ENCODE measurements at places on chromosomes 2 and 18.

- DNase-seq, result no peak
Observed at GRCh38 chr2:88724643-88725332, 33.3 kb downstream of the RPIA start.

DNA sequence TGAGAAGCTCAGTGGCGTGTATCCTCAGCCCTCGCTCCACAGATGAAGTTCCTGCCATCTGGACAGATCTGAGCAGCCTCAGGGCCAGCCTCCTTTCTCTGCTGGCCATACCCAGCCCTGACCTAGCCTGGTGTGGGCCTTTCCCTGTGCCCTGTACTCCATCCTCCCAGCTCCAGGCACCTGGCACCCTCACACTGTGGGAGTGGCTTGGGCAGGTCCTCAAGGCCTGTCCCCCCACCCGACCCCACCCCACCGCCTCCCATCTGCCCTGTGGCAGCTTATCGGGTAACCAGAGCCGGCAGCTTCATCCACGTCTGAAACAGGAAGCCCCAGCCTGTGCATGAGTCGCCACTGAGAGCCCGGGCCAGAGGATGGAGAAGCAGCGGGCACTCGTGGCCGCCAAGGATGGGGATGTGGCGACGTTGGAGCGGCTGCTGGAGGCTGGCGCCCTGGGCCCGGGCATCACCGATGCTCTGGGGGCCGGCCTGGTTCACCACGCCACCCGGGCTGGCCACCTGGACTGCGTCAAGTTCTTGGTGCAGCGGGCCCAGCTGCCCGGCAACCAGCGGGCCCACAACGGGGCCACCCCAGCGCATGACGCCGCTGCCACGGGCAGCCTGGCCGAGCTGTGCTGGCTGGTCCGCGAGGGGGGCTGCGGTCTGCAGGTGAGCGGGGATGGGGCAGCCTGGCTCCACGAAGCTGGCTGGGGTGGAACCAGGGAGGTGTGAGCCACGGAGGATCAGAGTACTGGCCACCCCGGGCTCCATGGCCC, at the start of gene ESPNL:
TSS of gene ESPNL (plus strand) at position 292 of the 772 bp plus-strand sequence. CDS start at position 372, 80 bp downstream.
- no peak for DNase-seq

DNA sequence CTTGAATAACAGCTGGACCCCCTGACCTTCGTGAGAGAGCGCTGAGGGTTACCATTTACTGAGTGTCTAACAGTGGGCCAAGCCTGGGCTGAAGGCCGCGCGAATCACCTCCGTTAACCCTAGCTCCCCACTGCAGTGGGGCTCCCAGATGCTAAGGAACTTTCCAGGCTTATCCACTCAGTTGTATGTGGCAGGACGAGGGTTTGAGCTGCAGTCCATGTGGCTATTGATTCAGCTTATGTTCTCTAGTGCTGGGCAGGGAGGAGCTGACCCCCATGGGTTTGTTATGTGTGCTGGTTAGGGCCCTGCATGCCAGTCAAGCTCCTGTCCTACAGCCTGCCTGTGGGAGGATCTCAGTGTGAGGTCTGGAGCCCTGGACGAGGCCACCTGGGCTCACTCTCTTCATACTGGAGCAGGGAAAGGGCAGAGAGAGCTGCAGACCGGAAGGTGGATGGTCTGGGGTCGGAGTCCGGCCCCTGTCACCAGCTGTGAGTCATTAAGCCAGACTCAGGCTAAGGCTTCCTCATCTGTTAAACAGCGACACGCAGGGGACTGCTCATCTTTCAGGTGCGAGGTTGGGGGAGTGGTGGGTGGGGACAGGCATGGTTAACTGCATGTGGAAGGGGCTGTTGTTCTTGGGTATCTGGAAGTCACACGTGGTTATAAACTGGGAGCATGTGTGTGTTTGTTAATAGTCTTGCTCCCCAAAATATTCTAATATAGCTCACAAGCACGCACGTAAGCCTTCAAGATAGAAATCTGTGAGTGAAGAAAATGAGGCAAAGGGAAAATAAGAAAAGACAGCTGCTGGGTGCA, 6.6 kb downstream of the PSD4 start:
- DNase-seq, result no peak

- no peak for DNase-seq
Observed at GRCh38 chr18:79942786-79943607, 8.5 kb downstream of the SLC66A2 start.

DNA sequence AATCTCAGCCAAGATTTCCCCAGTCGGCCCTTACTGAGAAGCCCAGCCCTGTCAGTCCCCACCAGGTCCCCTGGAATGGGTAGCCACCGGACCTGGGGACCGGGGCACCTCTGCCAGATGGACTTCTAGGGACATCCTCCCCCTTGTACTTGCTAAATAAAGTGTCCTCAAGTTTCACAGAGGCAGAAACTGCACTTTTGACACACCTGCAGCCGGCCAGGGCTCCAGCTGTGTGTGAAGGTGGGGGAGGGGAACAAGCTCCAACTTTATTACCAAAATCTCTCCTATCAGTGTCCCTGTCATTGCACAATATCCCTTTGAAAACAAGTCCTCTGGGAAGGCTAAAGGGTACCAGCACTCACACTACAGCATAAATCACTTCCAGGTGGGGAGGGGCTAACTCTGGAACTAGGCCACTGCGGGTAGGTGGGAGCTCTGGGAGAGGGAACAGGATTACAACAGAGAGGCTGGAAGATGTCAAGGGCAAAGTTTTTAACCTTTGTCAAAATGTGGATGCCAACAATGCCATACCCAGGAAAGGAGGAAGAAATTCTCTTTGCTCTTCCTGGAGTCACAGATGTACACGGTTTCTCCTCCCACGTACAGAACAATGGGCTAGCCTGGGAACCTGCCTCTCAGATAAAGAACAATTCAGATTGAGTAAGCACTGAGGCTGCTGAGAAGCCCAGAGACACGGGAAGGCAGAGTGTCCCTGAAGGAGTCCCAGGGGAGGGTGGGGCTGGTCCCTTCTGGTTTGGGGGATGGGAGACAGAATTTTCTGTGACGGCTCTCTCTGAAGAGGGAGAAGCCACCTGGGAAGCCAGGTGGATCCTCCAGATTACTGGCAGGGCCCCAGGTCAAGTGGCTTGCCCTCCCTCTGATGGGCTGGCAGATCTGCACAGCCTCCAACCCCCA, 11.0 kb downstream of the SDC1 start:
- no peak for DNase-seq

- no peak for DNase-seq
Observed at GRCh38 chr2:23244617-23245016, 140.4 kb upstream of the KLHL29 start.

- peak; percentile 47 for DNase-seq
Observed at GRCh38 chr18:12327510-12328178, 19.6 kb downstream of the TUBB6 start.

GRCh38 chr2:240329778-240330177, 105.7 kb upstream of the GPC1 start:
- no peak for DNase-seq

DNA sequence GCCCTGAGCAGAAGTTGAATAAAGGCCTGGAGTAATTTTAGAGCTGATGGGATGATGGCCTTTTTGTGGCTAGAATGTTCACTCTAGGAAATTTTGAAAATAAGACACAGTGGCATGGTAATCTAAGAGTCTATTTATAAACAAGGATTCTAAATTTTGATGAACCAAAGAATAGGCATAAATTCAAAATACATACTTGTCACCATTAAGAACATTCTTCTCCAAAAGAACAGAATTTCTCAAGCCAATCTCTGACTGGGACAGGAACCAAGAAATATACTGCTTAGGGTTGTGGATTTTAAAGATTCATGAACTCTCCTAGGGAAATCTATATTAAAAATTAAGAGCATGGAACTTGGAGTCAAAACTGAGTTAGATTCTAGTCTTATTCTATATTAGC, 98.2 kb upstream of the SETBP1 start:
- no peak for DNase-seq

DNA sequence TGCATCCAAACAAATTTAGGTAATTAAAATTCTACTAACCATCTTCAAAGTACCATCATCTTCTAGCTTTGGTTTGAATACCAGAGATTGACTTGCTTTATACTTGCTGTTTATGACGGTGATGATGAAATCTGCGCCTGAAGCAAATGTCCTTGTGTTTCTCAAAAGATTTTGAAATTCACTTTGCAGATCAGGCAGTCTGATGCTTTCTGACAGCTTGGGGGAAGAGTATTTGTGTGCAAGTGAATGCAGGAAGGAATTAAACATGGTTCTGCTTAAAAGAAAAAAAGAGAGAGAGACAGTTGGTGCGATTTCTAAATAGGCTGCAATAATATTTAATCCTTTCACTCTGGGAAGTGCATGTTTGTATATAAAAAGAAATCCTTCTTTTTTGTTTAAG, 29.6 kb downstream of the CSRNP3 start:
- no peak for DNase-seq

DNA sequence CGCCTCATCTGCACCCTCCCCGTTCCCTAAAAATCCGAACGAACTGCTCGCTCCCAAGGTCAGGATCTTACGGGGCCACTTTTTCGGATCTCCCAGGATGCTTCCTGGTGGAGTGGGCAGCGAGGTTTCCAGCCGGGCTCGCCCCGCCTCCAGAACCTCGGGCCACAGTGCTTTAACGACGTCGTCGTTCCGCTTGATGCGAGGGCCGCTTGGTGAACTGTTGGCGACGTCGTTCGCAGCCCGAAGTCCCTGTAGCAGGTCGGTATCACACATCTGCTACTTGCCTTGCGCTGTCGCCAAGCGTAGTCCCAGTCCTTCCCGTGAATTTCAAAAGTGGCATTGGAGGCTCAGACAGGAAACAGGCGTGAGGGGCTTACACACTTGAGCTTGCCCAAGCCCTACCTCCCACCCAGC, 15.3 kb downstream of the EVX2 start:
- no peak for DNase-seq

GRCh38 chr18:63850020-63850419, 37.5 kb upstream of the SERPINB2 start:
- DNase-seq, result no peak

- DNase-seq, result no peak
Observed at GRCh38 chr2:213022987-213023386, 128.4 kb downstream of the IKZF2 start.

DNA sequence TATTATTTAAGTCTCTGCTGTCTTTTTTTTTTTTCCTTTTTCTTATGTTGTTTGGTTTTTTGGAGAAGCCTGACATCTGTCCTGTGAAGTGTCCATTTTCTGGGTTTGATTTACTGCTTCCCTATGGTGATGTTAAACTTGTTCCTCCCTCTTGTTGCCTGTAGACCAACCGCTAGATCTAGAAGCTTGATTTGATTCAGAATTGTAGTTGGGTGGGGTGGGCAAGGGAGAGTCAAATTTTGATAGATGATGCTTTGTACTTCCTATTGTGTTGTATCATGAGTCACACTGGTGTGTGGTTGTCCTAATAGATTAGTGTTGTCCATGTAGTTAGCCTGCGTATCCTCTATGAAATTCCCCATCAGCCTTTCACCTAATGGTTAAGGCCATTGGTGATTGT, 35.4 kb downstream of the CAB39 start:
- no peak for DNase-seq

GRCh38 chr2:48227617-48228344, 302.2 kb upstream of the STON1 start:
- peak; percentile 83 for DNase-seq

DNA sequence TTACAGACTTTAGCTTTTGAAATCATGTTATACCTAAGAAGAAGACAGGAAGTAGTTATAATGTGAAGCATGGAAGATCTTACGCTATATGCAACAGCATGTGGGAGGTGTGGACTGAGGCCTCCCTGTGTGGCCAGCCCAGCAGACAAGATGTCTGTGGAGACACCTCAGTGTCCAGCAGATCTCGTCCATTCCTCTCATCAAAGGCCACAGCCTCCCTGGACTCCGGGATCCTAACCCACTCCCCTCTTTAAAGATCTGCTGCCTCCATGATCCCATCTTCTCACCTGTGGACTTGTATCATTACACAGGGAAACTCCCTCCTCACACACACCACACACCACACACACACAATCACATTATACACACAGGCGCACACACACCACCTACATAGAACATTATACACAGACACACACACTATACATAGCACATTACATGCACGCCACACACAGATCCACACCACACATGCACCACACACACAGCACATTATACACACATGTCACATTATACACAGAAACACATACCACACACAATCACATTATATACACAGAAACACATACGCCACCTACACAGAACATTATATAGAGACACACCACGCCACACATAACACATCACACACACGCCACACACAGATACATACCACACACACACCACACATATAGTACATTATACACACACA, 89.5 kb downstream of the PXDN start:
- DNase-seq, result no peak

- DNase-seq, result no peak
Observed at GRCh38 chr2:241063587-241063986, 38.5 kb downstream of the MTERF4 start.

DNA sequence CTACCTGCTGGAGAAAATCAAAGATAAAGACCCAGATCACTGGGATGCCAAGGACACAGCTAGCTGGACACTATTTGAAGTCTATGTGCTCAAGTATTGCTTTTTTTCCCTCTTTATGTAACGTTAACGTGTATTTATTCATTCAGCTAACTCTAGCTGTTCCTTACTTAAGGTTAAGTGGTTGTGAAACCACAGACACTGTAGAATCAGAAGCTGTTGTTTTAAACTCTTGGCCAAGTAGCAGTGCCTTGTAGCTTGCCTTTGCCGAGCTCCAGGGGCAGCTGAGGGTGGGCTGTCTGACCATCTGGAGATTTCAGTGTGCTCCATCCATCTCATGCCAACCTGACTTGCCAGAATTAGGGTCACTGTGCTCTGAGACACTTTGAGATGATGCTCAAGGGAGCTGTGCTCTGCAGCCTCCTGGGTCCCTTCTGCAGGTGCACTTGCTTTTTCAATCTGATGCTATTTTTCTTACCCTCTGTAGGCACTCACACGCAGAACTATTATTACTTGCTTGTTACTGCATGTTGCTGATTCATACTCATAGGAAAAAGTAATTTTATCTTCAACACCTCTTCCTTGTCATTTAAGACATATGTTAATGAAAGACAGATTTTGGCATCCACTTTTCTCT, 116.2 kb downstream of the METTL8 start:
- DNase-seq, result no peak

DNA sequence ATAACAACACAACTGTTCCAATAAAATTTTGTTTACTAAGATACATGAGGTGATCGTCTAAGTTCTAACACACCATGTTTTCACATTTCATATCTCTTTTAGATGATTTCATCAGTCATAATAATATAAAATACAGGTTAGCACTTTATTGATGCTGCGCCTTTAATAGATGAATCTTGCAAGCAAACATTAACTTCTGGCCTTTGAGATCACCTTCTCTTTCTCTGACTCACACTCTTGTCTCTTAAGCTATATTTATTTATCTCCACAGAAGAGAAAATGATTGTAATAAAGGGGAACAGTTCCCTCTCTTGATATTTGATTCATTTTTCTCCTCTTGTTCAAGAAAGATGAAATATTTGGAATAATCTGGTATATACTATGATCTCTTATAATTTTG, 603.3 kb upstream of the POU3F3 start:
- DNase-seq, result no peak

GRCh38 chr2:60400462-60401246, 152.8 kb downstream of the BCL11A start:
- DNase-seq, result no peak

Data from bone marrow (tissue), 2 donors.